ENCODE measurements at places on chromosomes 5 and 9.

DNA sequence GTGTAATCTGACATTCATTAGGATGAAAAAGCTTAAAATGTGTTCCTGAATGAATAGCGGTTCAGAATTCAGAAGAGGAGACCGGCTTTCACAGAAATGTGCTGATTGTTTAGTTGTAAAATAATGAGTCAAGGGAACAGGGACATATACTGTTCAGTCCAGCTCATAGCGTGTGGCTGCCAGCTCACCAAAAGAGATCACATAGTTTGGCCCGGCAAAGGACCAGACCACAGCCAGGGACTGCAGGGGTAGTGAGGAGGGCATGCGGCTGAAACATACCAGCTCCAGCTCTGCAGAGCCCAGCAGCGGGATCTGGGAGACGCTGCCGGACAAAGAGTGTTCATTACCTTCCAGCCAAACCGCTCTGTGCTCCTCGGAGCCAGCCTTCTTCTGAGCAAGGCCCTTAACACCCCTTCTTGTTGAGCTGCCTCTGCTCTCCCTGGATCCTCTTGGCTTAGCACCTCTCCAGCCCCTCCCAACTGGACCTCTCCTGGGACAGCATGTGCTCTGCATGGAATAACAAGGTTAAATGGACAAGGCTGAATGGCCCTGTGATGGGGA lies 116.8 kb upstream of the CNTLN start:
- no peak for DNase-seq

- DNase-seq: no peak
Measured at GRCh38 chr9:84775056-84775643, 105.6 kb downstream of the NTRK2 start.

DNA sequence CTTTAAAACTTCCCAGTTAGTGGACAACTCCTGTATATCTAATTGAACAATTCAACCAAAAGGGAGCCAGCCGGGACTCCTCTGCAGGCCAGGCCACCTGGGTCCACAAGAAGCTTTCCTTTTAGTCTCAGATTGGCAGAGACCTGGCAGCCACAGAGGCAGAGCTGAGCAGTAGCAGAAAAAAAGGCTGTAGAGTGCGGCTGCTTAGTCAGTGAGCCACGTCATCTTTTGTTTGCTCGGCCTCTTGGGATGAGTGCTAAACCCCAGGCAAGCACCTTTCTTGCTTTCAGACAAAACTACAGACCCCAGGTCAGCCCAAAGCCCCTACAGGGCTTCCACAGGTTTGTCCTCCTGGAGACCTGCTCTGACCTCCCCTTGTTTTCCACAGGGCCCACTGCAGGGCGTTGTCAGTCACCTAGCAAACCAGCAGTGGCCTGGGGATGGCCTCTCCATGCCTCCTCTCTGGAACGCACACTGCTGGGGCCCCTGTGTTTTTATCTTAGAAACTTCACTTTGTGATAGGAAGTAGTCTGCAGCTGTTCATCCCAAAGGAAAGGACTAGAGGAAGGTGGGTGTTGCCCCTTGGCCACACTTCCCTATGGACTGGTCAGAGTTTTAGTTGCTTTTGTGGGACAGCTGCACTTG lies 49.9 kb downstream of the SHB start:
- DNase-seq: no peak

DNA sequence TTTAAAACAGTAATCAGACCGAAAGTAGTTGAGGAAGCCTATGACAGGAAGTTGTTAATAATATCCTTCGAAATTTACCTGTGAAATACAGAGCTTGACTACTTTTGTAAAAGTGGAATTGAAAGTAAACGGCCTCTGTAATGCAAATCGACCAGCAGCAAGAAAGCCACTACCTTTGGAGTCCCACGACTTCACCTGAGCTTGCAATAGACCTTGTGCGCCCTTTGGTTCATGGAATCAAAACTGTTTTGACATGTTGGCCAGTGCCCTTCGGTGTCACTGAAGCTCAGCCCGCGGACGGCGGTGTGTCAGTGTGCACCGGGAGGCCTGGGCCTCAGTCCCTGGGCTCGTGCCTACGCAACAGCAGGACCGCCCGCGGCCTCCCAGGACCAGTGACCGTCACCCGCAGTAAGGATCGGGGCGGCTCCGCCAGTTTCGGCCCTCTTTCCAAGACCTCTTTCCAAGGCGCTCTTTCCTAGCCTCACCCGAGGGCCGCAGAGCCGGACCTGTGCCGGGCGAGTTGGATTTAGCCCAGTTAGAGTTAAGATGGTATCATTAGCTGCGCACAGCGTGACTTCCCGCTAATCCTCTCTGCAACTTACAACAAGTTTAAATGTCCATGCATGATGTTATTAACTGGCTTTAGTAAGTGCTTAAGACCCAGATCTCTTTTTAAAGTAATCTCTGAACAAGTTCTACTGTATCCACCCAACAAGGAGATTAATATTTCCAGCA lies 223.3 kb downstream of the MEF2C start:
- peak; percentile 69 for DNase-seq

GRCh38 chr9:90342607-90343006 lies 300.0 kb downstream of the DIRAS2 start:
- DNase-seq: no peak

DNA sequence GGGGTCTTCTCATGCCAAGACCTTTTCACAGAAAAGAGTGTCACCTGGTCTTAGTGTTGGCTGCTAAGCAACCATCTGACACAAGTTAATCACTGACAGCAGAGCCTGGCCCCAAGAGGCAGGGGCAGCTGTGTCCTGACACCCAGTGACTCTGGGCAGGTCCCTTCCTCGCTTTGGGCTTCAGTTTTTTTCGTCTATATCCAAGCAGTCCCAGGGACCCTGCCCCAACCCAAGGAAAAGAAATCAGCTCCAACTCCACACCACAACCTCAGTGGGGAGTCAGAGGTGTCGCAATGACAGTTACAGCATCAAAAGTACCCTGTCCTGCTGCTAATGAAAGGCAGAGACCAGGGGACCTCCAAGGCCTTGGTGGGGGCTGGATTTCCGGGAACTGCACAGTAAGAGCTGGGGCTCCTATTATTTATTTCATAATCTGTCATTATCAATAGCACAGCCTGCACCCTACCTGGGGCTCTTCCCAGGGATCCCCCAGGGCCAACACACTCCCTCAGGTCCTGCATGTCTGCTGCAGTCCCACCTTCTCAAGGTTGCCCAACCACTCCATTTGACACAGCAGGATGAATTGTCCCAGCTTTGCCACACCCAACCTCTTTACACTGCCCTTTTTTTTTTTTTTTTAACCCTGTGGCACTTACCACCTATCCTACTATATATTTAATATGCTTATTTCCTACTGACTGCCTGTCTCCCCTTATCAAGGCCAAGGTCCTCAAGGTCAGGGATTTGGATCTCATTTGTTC lies 9.4 kb downstream of the ANKS6 start:
- no peak for DNase-seq

GRCh38 chr9:3268223-3268622 lies 257.6 kb downstream of the RFX3 start:
- DNase-seq: no peak

DNA sequence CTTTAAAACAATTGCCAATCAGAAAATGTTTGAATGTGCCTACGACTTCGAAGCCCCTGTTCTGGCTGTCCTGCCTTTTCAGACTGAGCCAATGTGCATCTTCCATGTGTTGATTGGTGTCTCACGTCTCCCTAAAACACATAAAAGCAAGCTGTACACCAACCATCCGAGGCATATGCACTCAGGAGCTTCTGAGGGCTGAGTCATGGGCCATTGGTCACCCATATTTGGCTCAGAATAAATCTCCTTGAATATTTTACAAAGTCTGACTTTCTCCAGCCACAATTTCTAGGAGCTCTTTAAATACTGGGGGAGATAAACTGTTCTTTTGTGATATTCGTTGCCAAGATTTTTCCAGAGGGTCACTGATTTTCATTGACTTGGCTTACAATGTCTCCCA lies 53.9 kb downstream of the C9orf57 start:
- no peak for DNase-seq

DNA sequence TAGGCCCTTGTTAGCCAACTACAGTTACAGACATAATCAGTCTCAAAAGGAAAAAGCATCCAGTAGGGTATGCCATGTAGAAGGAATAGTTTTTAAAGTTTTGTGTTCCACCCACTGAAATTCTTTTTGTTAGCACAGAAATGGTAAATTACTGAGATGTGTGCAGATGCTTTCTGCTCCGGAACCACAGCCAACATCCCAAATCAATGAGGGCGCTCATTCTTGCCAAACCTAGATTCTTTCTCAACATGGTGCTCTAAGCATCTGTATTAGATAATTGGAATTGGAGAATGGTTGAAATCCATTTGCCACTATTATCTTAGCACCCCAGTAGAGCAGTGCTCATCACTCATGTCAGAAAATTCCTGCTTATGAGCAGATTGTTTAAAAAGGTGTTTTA lies 127.8 kb downstream of the SEC61B start:
- no peak for DNase-seq

DNA sequence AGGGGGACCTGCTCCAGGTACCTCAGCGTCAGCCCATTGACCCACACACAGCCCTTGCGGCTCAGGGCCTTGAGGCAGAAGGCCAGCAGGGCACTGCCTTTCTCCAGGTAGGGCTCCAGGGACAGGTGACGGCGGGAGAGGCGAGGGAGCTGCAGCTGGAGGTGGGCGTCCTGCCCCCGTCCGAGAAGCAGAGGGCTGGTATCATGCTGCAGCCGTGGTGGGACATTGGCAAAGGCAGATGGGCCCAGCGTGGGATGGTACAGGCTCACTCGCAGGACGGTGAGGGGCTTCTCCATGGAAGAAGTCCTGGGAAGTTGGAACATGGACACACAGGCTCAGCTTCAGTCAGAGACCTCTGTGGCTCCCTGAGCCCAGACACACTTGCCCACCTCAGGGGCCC lies 2.5 kb upstream of the DCANP1 start:
- no peak for DNase-seq

DNA sequence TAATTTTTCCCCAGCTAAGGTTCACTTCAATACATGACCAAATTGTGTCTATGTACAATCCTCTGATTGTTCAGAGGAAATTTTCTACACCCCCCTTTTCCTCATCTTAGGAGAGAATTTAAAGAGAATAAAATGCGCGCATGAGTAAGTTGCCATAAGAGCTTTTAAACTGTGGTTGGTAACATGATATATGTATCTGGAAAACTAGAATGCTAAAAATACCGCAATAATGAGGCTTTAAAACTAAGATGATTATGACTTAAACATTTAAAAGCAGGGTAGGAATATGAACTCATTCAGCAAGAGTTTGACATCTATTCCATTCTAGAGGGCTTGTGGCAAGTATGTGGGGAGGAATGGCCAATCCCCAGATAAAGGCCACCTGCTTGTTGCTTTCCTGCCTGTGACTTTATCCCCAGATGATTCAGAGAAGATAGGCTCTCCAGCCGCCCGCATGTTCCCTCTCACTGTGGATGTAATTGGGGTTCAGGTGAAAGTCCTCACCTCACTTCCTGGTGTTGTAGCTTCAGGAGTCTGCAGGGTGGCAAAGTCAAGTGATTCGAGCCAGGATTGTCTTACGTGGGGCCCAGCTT lies 26.5 kb upstream of the BASP1 start:
- no peak for DNase-seq

DNA sequence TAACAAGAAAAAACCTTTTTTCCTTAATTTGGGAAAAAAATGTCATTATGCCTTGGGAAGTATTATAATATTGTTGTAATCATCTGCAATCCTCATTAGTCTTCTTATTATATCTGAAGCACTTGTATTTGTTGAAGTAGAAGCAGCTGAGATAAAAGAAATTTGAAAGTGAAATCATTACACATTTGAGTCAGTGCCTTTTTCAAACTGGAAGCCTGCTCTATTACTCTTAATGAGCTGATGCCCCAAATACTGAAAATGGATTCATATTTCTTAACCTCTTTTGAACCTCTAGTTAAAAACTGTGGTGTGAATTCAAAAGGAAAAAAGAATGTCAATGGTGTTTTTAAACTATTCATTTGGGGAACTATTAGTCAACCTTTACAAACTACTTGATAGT lies 1027.7 kb downstream of the NR2F1-AS1 start:
- no peak for DNase-seq

GRCh38 chr5:169781420-169782345 lies 144.6 kb downstream of the DOCK2 start:
- DNase-seq: no peak

DNA sequence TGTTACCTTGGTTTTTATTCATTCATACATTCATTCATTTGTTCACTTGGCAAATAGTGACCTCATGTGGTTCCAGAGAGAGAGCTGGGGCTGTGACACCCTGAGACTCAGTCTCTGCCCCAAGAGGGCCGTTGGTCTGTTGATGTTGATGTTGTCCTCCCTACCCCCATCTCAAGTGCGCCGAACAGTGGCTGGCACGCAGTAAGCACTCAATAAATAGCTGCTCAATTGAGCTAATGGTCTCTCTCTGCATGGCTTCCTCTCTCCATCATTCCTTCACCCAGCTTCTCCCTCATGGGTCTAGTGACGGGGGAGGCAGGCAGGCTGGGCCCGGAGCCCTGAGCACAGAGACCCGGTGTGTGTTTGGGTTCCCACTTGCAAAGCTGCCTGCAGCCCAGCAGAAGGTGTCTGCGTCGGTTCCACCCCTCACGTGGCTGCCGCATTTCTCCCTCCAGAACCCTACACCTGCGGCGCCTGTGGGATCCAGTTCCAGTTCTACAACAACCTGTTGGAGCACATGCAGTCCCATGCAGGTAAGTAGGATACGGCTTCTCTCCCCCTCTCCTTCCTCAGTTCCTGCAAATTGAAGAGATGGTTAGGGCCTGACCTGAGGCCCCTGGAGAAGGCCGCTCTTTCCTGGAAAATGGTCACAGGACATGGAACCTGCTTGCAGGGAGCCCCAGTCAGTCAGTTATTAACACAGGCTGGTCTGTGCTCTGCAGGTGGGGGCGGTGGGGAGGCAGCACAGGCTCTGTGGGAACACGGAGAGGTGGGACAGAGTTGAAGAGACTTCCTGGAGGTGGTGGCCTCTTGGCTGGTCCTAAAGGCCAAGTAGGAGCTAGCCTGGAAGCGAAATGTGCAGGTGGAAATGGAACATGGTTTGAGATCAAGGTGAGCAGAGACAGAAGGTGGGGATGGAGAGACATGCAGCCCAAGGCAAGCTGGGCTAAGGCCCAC lies 42.0 kb downstream of the AMBP start:
- DNase-seq: no peak

GRCh38 chr9:114900942-114901802 lies 29.2 kb downstream of the TNFSF8 start:
- DNase-seq: no peak

DNA sequence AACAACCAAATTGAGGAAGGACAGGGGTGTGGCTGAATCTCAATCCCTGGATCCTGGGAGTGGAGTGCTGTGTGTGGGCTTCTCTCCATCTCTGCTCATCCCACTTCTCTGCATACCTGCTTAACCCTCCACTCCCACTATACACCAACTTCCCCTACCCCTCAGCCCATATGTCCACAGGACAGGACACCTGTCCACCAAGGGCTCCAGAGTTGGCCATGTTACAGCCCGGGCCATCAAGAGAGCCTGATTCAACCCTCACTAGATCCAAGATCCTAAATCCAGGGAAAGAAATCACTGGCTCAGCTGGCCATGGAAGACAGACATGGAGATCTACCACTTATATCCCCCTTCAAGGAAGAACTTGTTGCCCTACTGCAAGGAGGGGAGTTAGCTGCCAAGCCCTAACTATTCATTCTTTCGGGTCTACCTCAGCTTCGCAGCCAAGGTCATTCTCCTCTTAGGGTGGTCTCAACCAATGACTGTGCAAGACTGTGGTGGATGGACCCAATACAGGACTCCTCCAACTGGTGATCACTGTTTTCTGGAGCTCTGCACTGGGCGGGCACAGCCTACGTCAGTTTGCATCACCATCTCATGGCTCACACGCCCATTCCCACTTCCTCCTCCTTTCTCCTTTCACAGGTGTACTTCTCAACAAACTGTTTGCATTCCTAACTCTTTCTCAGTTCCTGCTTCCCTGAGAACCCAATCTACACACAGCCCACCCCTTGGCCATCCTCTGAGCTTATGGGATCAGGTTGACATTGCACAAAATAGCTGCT lies 53.7 kb upstream of the ZBTB43 start:
- no peak for DNase-seq

All from OCI-LY7 (cell line).